WTC11 (cell line): ENCODE measurements at places on chromosomes 2 and 18. TPM values are rescaled to one million over a fixed set of nuclear protein-coding genes. Genes with fewer than 3 reads are reported as not detected.

The CREG2 gene
- 1.1 to 1.7 TPM (median 1.6 TPM) in 3 replicates for total RNA-seq

The SCYGR4 gene
- total RNA-seq, result not detected in 3 replicates

The ALLC gene
- not detected in 3 replicates for total RNA-seq

The SLC5A7 gene
- total RNA-seq, result 0.05 TPM in 1 of 3 replicates, not detected in the others

The HAUS1 gene
- 58.7 to 68.3 TPM (median 68.1 TPM) in 3 replicates for total RNA-seq

The VWC2L gene
- not detected in 3 replicates for total RNA-seq

- no peak for DNase-seq
These were observed 20.9 kb upstream of the SLC35F5 start for GRCh38 chr2:113777371-113777770.

DNA sequence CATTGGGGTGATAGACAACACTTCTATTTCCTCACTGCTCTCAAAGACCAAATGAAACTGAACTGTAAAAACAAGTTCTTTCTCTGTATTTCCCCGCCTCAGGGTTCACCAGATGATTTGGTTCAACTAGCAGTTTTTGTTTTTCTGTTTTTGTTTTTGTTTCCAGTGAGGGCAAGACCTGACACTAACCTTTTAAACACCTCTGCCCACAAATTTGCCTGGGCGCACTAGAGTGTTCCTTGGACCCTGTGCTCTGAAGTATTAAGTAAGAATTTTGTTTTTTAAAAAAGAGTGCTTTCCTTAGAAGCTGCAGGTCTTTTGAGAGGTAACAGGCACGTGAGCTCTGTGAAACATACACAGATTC is 92.9 kb downstream of the DYSF start:
- no peak for DNase-seq

DNA sequence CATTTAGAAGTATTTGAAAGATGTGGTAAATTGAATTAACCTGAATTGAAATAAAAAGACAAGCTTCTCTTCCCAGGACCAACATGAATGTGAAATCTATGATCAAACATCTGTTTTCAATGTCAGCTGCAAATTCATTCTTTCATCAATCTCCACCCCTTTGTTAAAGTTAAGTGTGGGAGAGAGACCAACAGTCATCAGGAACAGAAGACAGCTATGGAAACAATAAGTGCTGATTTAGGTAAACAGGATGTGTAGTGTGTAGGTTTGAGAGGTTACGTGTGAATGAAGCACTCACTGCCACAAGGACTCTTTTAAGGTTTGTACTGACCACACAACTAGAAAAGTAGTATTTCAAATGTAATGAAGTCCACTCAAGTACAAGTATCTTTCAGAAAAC is 1659.8 kb upstream of the CELF4 start:
- no peak for DNase-seq

GRCh38 chr2:104052356-104052755 is 801.6 kb upstream of the POU3F3 start:
- DNase-seq, result no peak

GRCh38 chr2:143807671-143808070 is 678.5 kb downstream of the ARHGAP15 start:
- no peak for DNase-seq

GRCh38 chr2:47187069-47187468 is 32.0 kb upstream of the STPG4 start:
- DNase-seq, result no peak

- DNase-seq, result no peak
These were observed 47.0 kb downstream of the IWS1 start for GRCh38 chr2:127479219-127479825.

GRCh38 chr2:144583741-144584453 is 64.0 kb upstream of the ZEB2 start:
- no peak for DNase-seq

- no peak for DNase-seq
These were observed 15.9 kb upstream of the NMUR1 start for GRCh38 chr2:231546014-231546715.

GRCh38 chr2:3644246-3644525 is 13.8 kb upstream of the ALLC start:
- DNase-seq, result no peak

GRCh38 chr2:180539541-180539940 is 440.9 kb upstream of the UBE2E3 start:
- no peak for DNase-seq

DNA sequence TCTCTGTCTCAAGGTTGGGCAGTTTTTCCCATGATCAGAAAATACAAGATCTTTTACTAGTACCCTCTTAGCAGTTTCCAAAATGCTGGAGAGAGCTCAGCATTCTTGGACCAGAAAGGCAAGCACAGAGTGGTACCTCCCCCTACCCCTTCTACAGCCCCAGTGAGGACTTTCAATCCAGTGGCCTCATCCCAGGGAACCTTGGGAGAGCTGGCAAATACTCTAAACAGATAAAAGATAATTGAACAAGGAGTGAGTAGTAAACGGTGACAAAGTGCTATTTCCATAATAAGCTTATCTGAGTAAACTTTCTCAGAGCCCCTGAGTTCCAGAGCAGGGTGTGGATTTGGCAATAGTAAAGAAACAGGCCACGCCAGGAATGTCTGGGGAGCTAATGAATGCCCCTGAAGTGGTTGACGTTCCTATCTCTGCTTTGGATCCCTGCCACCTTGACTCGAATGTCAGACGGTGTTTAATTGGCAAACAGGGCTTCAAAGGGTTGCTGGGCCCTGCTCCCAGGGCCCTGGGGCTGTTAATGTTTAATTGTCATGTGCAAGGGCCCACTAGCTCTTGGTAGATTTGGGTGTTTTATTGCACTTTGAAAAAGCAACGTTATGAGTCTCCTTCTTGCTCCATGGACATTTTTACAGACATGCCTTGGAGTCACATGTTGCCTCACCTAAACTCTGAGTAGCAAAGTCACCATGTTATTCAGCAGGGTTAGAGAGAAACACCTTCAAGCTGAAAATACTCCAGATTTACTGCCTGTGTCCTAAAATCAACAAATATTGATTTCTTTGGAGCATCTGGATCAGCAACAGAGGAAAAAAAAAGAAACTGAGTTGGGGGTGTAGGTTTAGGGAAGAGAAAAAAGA is 239.9 kb downstream of the CYRIA start:
- no peak for DNase-seq

- DNase-seq, result peak; percentile 66
These were observed at the start of gene SLC30A3 for GRCh38 chr2:27262379-27263286. TSS of gene SLC30A3 (minus strand) at chr2:27263047. CDS start at chr2:27262906, 141 bp downstream.

GRCh38 chr2:85661139-85661858 is 6.7 kb downstream of the SFTPB start:
- DNase-seq, result no peak

- DNase-seq, result no peak
These were observed 33.7 kb downstream of the STARD6 start for GRCh38 chr18:54323970-54324369.

DNA sequence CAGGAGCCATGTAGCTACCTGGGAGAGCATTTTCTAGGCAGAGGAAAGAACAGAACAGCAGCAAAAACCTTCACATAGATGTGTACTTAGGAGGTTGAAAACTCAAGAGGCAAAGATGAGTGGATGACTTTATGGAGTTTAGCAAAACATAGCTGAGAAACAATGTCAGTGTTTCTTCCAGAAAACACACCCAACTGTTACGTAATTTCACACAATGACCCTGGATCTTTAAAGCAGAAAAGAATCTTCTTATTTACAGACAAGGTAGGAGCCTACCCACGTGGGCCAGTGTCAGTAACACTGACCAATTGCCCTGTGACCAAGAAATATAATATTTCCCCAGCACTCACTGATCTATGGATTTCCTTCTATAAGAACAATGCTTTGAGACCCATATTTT is 254.6 kb downstream of the CDH20 start:
- no peak for DNase-seq

DNA sequence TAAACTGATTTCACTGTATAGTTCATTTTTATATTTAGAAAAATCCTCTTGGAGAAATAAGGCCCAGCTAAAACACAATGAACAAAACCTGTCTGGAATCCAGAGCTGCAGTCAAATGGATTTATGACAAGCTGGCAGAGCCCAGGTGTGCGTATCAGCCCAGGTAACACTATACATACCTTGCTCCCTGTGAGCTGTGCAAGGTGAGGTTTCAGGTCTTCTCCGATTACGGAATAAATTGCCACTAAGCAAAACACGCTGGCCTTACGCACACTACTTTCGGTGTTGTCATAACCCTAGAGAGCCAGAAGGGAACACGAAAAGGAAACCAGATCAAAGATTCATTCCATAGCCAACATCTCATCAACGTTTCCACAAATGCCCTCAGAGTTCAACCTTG is 61.9 kb upstream of the TFCP2L1 start:
- no peak for DNase-seq

DNA sequence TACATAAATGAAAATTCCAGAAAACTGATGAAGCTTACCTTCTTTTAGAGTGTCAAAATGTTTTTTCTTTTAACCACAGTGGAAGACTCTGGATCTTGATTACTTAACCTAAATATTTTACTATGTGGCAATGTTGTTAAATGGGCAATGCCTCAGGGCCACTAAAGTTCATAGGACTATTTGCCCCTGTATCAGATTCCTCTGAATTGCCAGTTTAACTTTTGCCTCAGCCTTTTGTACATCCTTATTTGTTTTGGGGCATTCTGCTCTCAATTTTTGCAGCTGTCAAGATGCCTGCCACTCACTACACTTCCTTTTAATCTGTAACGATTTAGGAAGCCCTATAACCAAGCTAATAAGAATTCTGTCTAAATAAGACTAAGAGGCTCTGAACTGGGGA is 31.7 kb upstream of the SERTAD2 start:
- DNase-seq, result no peak

- DNase-seq, result no peak
These were observed 99.3 kb upstream of the STON1 start for GRCh38 chr2:48430528-48431094.

DNA sequence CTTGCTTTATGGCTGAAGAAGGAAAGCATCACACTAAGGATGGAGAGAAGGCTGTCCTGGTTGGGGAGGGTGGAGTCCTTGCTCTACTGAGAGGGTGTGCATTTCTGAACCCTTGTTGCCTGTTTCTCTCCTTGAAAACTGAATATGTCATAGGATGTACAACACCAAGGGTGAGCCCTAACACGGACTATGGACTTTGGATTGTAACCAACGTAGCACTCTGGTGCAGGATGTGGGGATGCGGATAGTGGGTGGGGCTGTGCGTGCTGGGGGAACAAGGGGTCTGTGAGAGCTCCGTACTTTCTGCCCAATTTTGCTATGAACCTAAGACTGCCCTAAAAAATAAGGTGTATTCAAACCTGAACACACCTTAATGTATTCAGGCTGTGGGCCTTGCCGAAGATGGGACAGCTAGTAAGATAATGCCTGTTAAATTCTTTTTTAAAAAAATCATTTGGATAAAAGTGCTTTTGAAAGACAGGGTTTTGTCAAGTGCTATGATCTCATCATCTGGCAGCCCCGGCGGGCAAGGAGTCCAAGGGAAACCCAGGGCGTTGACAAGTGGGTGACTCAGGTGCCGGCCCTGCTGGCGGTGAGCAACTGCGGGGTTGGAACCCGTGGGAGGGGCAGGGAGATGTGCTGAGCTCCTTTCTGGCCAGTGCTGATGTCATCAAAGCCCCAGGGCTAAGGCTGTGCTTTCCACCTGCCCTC is 54.0 kb downstream of the GATA6 start:
- DNase-seq, result peak; percentile 21

DNA sequence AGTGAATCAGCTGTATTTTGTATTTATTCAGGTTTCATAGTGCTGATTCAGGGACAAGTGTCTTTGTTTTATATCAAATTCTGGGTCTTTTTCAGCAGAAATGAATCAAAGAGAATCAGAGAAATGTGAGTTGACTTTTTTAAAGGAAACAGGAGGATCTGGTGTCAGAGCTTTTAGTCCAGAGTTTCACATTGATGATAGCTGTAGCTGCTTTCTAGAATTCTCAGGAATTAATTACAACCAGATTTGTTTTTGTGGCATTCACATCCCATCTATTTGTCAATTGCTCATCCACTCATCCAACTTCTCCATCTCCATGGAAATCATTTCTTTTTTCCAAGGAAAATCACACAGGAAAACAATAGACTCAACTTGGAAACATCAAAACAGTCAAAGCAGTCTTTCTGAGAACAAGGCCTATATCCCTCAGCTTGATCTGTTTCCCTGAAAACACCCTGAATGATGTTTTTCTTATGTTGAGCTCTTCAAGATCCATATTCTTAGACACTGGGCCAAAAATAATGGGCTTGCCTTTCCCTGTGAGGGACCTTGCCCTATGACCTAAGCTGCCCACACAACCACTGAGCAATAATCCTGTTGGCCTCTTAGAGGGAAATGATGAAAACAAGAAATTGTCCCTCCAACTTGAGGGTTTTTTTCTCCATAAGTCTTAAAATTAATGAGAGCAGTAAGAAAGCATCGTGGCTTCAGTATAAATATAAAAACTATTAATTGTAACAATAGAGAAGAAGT is 249.5 kb upstream of the FN1 start:
- DNase-seq, result no peak

GRCh38 chr18:9810994-9811705 is 74.6 kb upstream of the TXNDC2 start:
- peak; percentile 42 for DNase-seq

DNA sequence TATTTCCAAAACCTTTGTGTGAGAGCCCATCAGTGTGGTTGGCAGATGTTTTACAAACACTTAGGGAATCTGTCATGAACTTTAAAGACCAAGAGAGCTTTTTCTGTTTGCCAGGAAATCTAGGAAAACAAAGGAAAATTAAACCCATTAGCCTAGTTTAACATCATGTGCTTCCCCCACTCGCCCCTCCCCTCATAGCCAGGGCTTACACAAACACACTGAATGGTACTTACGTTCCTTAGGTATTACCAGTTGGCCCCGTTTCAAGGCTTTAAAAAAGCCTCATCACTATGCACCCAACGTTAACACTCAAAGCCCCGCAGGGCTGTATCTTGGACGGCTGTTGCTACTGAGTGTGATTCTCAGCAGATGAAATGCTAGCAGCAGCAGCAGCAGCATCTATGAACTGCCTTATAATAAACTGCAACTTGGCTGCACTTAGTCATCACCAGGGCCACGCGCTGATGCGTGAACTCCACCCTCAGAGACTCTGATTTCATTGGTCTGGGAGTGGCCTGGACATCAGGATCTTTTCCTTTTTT is 20.1 kb upstream of the TTC39C start:
- no peak for DNase-seq

DNA sequence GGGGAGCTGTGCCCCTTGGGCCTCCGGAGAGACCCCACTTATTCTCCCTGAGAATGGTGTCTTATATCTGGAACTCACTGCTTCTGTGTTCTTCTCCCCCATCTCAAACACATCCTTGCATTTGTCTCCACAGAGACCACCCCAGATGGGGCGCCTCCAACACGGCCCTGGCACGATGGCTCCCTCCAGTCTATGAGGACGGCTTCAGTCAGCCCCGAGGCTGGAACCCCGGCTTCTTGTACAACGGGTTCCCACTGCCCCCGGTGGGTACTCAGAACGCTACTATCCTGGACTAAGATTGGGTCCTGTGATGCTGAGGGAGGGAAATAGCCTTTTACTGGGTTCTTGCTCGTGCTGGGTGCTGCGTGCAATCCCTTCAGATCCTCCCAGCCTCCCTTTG is 40.3 kb downstream of the TPO start:
- no peak for DNase-seq
